ENCODE measurements at places on chromosomes 4 and X. TPM values are rescaled to one million over a fixed set of nuclear protein-coding genes. Genes with fewer than 3 reads are reported as not detected.

The RBM47 gene
- total RNA-seq = 0.91 TPM

The GPM6B gene
- not detected for total RNA-seq

- peaks cover 2% of the 10 kb centered on the region for H3K4me1 ChIP-seq
- DNase-seq = no peak
- no peaks in the 10 kb centered on the region for H3K36me3 ChIP-seq
Observed at GRCh38 chr4:67933755-67934154, 29.5 kb downstream of the TMPRSS11A start.

GRCh38 chrX:43897290-43897689 lies 15.0 kb upstream of the MAOB start:
- no peak overlapping the region for H3K27ac ChIP-seq
- DNase-seq = no peak
- H3K4me1 ChIP-seq = no peaks in the 10 kb centered on the region
- H3K4me3 ChIP-seq = no peak overlapping the region

DNA sequence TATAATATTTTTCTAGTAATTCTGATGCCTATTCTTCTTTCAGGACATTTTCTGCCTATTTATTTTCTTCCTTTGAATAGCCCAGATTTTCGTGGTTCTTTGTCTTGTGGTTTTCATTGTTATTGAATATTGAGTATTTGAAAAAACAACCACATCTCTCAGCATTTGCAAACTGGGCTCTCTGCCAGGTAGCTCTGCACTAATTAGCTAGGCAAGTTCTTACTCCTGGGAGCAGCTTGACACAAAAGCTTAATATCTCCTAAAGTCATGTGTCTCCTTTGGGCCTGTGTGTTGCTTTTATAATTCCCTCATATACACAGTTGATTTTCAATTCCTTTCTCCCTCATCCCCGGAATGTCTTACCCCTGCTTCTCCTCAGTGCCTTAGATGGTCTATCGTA lies 413.5 kb upstream of the GRIA3 start:
- no peaks in the 10 kb centered on the region for H3K36me3 ChIP-seq
- H3K4me1 ChIP-seq = no peaks in the 10 kb centered on the region
- no peak overlapping the region for H3K4me3 ChIP-seq

The GAB3 gene
- 17.7 TPM for total RNA-seq

- no peak overlapping the region for H3K27ac ChIP-seq
- H3K27me3 ChIP-seq = peaks cover 19% of the 10 kb centered on the region
- H3K4me3 ChIP-seq = no peak overlapping the region
Observed at GRCh38 chr4:101853028-101853427, 62.5 kb downstream of the BANK1 start.

GRCh38 chr4:172857026-172857425 lies 311.6 kb upstream of the GALNT7 start:
- H3K4me3 ChIP-seq = no peak overlapping the region
- H3K27ac ChIP-seq = no peak overlapping the region
- DNase-seq = no peak
- no peaks in the 10 kb centered on the region for H3K36me3 ChIP-seq
- H3K27me3 ChIP-seq = no peaks in the 10 kb centered on the region

The DCAF12L2 gene
- total RNA-seq = not detected

GRCh38 chrX:43315622-43316021 lies 340.5 kb upstream of the MAOA start:
- H3K27me3 ChIP-seq = no peaks in the 10 kb centered on the region
- H3K36me3 ChIP-seq = no peaks in the 10 kb centered on the region
- DNase-seq = no peak
- H3K4me3 ChIP-seq = no peak overlapping the region

- no peaks in the 10 kb centered on the region for H3K27me3 ChIP-seq
- no peaks in the 10 kb centered on the region for H3K36me3 ChIP-seq
- no peak for DNase-seq
- H3K4me3 ChIP-seq = no peak overlapping the region
- no peak overlapping the region for H3K27ac ChIP-seq
Observed at GRCh38 chr4:34767407-34767806, 1476.9 kb downstream of the ARAP2 start.

DNA sequence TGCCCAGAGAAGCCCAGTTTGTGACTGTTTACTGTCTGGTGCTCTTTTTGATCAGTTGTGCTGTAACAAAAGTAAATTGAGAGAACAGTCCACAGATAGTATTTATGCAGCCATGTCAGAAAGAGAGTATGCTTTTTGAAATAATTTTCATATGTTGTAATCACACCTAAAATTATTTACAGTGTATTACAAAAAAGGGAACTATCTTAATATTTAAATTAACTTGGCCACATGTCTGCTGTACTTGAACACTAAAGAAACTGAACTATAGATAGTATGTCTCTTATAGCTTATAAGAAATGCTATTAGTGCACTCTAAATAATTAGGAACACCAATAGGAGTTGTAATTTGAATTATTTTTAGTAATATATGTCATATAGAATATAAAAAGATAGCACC lies 30.2 kb downstream of the KIAA0232 start:
- H3K4me3 ChIP-seq = no peak overlapping the region
- no peaks in the 10 kb centered on the region for H3K27me3 ChIP-seq
- H3K36me3 ChIP-seq = no peaks in the 10 kb centered on the region
- DNase-seq = no peak
- H3K27ac ChIP-seq = no peak overlapping the region
- peaks cover 28% of the 10 kb centered on the region for H3K4me1 ChIP-seq

GRCh38 chr4:82275431-82276331 lies 98.1 kb downstream of the HNRNPD start:
- H3K27ac ChIP-seq = no peak overlapping the region
- H3K36me3 ChIP-seq = peaks cover 9% of the 10 kb centered on the region
- H3K4me3 ChIP-seq = no peak overlapping the region
- peaks cover 12% of the 10 kb centered on the region for H3K4me1 ChIP-seq
- DNase-seq = no peak

- no peak overlapping the region for H3K4me3 ChIP-seq
- no peaks in the 10 kb centered on the region for H3K27me3 ChIP-seq
- H3K36me3 ChIP-seq = no peaks in the 10 kb centered on the region
- H3K4me1 ChIP-seq = no peaks in the 10 kb centered on the region
Observed at GRCh38 chr4:75232546-75232945, 281.7 kb downstream of the RCHY1 start.

- no peak for DNase-seq
- no peaks in the 10 kb centered on the region for H3K36me3 ChIP-seq
- no peaks in the 10 kb centered on the region for H3K27me3 ChIP-seq
- H3K27ac ChIP-seq = no peak overlapping the region
- H3K4me3 ChIP-seq = no peak overlapping the region
- no peaks in the 10 kb centered on the region for H3K4me1 ChIP-seq
Observed at GRCh38 chr4:120775431-120775830, 147.1 kb downstream of the PRDM5 start.

DNA sequence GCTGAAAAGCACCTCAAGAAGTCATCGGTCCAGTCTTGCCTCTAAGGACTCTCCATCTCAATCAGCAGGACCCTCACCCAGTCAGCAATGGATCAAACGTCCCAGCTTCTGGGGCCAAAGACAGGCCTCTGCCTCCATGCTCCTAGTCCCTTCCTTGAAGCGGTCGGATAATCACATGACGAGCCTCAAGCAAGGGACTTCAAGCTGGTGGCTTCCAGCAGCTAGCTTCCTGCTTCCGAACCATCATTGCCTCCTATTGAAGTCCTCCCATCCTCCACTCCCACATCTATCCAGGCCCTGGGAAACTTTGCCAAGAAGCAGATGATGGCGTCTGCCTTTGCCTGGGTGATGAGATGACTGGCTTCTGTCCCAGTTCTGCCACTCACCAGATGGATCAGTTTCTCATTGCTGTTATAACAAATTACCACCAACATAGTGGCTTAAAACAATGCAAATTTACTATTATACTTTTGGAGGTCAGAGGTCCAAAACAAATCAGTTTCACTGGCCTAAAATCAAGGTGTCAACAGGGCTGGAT lies 135.2 kb upstream of the MAMLD1 start:
- peaks cover 4% of the 10 kb centered on the region for H3K27me3 ChIP-seq
- no peaks in the 10 kb centered on the region for H3K36me3 ChIP-seq
- DNase-seq = no peak
- H3K27ac ChIP-seq = no peak overlapping the region

GRCh38 chrX:19566359-19567222 lies 51.3 kb upstream of the MAP3K15 start:
- peaks cover 16% of the 10 kb centered on the region for H3K4me1 ChIP-seq
- no peak overlapping the region for H3K27ac ChIP-seq
- DNase-seq = no peak
- H3K4me3 ChIP-seq = no peak overlapping the region

GRCh38 chrX:45142185-45142584 lies 58.5 kb downstream of the DIPK2B start:
- no peaks in the 10 kb centered on the region for H3K27me3 ChIP-seq
- H3K36me3 ChIP-seq = peaks cover 2% of the 10 kb centered on the region
- no peak overlapping the region for H3K27ac ChIP-seq
- no peak overlapping the region for H3K4me3 ChIP-seq
- H3K4me1 ChIP-seq = no peaks in the 10 kb centered on the region

- no peaks in the 10 kb centered on the region for H3K4me1 ChIP-seq
- no peak overlapping the region for H3K4me3 ChIP-seq
- no peaks in the 10 kb centered on the region for H3K36me3 ChIP-seq
- H3K27ac ChIP-seq = no peak overlapping the region
- peaks cover 11% of the 10 kb centered on the region for H3K27me3 ChIP-seq
Observed at GRCh38 chr4:73453701-73454005, 17.6 kb downstream of the AFP start.

Measured in T-helper 17 cell (primary cell).